ENCODE measurements at places on chromosomes 2 and 18.
A peak's percentile ranks its signal among the peaks of the same experiment; 100 is the strongest.

DNA sequence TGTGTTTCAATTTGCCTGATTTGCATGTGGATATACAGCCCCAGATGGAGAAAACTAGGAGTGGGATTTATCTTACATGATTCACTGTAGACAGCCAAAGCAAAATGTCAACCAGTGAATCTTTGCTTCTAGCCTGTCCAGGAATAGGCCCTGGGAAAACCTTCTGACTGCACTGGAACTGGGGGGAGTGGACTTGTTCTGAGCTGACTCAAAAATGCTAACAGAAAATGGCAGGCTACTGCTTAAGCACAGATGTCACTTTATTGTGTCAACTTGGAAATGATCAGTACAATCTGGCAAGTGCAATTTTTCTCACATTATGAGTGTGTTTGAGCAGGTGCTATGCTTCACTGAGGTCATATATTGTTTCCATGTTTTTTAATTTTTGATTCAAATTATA, 593.7 kb downstream of the NRXN1 start:
- DNase-seq: no peak

GRCh38 chr2:65654496-65654895, 222.1 kb upstream of the SPRED2 start:
- DNase-seq: no peak

DNA sequence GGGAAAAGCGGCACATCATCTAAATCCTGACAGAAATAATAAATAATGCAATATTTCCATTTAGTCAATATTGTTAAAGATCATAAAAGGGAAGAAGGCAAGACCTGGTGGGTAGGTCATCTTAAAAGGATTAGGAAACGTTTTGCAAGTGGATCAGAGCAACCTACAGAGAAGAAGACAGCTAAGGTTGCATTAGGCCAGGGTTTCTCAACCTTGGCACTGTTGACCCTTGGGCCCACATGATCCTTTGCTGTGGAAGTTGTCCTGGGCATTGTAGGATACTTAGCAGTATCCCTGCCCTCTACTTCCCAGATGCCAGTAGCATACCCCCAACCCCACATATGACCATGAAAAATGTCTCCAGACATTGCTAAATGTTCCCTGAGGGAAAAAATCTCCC, 55.0 kb downstream of the KLF7 start:
- DNase-seq: no peak

DNA sequence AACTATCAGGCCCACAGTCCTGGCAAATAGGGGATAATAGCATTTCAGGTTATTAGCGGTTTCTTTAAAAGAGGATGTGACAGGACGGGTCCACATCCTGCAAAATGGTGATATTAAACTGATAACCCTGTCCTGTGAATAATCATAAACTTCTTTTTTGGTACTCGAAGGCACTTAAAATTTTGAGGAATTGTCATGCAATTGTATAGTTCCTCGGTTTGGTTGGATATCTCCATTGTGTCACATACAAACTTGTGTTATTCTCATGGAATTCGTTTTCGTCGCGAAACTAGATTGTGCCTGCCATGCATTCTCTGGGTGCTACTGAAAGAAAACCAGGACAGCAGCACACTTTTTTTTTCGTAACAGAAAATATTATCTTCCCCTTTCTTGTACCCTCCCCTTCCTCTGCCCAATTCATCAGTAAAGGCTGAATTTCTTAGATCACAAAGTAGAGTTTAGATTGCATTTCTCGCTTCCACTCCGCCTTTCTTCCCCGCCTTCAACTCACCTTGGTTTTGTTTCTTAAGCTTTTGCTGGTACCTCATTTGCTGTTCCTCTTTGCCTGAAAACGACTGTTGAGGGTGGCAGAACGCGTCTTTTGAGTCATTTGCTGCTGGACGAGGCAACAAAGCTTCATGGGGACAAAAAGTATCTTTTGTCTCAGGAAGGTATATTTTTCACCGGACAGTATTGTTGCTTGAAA, 1.3 kb downstream of the CERS6 start:
- DNase-seq: no peak

- peak; percentile 91 for DNase-seq
Observed at GRCh38 chr18:7084080-7085065, 33.2 kb downstream of the LAMA1 start.

DNA sequence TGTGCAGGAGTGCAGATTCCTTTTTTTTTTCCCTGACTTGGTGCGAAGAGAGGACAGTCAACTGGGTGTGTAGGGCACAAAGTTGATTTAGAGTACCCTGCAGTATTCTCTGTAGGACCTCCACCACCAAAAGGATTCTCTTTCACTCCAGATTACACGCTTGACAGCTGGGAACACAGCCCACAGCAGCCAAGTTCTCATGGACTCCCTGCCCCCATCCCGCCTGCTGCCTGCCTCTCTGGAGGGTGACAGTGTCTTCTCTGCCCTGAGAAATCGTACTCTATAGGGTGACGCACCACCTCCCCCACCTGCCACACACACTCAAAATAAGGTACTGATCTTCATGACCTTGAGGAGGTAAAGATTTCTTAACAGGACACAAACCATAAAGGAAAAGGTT, 26.6 kb upstream of the IHH start:
- no peak for DNase-seq

DNA sequence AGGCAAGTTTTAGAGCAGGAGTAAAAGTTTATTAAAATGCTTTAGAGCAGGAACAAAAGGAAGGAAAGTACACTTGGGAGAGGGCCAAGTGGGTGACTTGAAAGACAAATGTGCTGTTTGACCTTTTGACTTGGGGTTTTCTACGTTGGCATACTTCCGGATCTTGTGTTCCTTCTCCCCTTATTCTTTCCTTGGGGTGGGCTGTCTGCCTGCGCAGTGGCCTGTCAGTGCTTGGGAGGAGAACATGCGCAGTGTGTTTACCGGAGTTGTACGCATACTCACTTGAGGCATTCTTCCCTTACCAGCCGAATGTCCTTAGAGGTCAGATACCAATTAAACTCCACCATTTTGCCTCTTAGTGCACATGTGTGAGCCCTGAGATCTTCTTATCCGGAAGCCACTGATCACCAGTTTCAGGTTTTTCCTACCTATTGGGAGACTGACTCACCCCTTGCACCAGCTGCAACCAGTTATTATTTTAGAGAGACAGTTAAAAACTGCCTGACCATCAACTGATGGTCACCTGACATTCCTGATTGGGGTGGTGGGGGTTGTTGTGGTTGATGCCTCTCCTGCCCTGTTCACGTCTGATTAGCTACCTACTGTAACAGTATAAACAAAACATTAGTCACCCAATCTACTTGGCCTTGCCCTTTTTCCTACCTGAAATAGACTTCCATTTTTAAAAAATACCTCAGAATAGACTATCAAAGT, 67.5 kb downstream of the NYAP2 start:
- DNase-seq: peak; percentile 11

DNA sequence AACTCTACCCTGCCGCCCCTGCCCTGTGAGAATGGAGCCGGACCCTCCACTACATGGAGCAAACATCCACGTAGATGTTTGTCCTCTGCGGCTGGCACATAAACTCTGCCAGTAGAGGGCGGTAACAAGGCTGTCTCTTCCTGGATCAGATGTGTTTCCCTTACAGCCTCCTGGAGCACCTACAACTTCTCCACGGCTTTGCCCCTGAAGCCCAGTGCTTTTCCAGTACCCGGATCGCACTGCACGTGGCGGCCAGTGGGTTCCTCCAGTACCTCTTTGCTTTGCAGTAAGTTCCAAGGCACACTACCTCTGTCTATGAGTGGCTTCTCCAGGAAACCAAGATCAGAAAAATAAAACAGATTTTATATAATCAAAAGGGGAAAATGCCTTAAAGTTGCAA, 651.3 kb downstream of the DCDC2C start:
- peak; percentile 9 for DNase-seq

DNA sequence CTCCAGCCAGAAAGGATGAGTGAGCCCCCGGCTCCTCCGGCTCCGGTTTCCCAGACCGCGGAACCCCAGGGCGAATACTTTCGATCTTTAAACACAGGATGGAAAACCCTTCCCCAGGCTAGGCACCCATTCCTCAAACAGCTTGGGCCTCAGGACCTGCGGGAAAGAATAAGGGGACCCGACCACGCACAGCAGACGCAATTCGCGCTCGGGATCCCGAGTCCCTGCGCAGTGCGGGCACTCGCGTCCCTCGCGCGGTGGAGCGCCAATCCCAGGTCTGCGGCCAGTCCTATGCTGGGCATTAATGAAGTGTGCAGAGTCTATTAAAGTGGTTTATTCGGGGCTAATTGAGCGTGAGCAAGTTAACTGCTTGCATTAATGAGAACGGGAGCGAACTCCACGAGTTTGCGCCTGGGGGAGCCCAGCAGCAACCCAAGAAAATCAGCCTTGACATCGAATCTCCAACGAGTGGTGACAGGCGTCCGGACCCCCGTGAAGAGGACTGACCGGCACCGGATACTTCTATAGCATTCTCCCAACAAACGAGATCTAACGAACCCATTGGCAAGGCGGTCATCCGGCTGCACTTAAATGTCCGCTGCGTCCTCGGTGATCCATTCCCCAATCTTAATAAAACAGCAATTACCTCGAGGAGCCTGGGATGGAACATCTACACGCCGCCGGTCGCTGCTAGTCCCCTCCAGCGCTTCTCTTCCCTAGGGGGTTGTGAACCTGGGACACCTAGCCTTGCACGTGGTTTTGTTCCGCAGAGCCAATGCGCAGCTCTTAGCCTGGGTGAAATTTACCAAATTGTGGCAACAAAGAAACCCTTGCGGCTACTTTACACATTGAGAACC, 1.6 kb downstream of the OSR1 start:
- DNase-seq: peak; percentile 38

DNA sequence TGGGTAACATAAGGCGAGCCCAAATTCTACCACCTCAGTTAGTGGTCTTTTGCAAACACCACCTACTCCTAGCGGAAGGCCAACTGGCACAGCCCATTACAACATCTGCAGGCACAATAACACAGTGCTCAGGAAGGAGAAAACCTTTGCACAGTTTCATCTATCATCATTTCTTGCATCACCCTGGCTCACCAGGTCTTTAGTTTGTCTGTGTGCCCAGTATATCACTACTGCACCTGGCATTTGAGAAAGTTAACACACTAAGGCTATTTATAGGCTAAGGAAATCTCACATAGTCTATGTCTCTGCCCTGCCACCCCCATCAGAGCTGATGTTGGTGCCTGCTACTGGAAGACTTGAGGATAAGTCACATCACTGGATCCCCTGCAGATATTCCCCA, 484.0 kb downstream of the SATB2 start:
- DNase-seq: peak; percentile 1

Measured in choroid plexus epithelial cell (primary cell).